ENCODE measurements at places on chromosomes 1 and 21.

GRCh38 chr1:233897325-233898162 lies 6.9 kb upstream of the SLC35F3 start:
- no peak for DNase-seq

DNA sequence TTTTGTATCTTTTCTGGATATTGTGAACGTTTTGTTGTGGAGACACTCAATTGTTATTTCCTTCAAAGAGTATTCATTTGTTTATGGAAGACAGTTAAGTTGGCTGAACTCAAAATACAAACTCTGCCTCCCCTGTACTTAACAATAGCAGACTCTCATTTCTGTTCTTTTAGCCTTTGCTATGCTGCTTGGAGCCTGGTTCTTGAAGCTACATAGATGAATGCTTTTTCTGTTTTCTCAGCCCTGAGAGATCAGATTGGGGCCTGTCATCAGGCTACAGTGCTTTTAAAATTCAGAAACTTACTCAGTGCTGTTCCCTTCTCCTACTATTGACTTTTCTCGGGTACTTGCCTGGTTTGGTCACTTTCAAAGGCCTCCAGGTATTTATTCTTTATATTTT lies 215.7 kb upstream of the LYPLAL1 start:
- DNase-seq = no peak

DNA sequence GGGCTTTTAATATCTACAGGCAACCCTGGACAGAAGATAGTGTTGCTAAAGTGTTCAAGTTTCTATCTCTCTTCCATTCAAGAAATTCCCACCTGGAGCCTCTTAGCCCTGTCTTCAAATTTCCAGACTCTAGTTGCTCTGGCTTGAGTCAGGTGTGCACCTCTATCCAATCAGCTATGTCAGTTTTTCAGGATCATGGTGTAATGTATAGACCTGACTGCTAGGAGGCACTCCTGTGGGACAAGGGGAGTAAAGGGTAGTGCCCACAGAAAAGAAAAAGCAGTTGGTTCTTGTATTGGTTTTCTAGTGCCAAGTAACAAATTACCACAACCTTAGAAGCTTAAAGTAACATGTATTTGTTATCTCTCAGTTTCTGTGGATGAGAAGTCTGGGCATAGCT lies 6.2 kb upstream of the ZRANB2 start:
- DNase-seq = no peak

- DNase-seq = no peak
Measured at GRCh38 chr1:41330588-41331545, 30.4 kb upstream of the FOXO6 start.

- no peak for DNase-seq
Measured at GRCh38 chr1:15031251-15031933, 122.2 kb upstream of the TMEM51 start.

DNA sequence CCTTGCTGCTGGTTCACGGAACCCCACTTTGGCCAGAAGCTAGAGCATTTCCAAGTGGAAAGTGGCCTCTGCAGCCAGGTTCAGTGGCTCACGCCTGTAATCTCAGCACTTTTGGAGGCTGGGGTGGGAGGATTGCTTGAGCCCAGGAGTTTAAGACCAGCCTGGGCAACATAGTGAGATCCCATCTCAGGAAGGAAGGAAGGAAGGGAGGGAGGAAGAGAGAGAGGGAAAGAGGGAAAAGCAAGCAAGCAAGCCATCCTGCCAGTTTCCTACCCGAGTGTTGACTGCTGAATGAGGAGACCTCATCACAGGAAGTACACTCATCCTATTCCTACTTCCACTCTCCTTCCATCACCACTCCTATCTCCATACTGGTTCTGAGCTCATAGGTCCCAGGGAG lies 12.8 kb upstream of the KLF17 start:
- no peak for DNase-seq

DNA sequence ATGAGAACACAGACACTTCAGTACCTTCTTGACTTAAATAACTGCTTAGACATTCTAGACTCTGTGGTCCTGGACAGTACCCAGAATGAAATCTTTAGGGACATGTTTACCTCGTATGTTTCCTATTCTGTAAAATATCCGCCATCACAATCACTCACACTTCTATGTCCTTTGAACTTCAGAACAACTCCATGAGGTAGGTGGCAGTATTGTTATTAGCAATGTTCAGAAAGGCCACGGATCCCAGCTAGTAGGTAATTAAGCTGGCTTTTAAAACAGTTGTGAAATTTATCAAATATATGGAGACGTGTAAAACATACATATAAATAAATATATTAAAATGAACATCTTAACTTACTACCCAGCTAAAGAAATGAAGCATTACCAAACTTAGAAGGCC lies 83.4 kb downstream of the CACHD1 start:
- no peak for DNase-seq

GRCh38 chr1:232084584-232085223 lies 458.1 kb downstream of the DISC1 start:
- no peak for DNase-seq

DNA sequence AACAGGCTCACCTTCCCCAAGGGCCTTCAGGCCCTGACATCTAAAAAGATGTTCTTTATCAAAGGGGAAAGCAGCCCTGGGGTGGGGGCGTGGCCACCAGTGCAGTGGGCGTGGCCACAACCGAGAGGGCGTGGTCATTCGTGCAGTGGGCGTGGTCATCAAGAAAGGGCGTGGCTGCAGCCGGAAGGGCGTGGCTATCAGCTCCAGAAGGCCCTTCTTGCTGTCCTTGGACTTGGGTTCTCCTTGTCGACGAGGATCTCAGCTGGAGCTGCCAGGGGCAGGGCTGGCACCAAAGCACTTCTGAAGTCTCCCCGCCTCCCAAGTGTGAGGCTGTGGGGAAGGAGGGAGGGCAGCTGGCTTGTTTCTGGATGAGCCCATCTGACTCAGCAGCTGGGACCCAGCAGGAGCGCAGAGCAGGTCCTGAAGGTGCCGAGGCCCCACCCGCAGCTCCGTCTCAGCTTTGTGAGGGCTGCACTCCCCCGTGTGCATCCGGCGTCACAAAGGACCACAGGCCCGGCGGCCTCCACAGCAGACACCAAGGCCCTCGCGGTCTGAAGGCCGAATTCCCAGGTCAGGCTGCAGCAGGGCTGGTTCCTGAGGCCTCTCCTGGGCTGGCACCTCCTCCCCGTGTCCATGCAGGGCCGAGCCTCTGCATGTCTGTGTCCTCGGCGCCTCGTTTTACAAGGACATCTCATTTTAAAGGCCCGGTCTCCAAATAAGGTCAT lies 12.8 kb downstream of the PDE9A start:
- no peak for DNase-seq

DNA sequence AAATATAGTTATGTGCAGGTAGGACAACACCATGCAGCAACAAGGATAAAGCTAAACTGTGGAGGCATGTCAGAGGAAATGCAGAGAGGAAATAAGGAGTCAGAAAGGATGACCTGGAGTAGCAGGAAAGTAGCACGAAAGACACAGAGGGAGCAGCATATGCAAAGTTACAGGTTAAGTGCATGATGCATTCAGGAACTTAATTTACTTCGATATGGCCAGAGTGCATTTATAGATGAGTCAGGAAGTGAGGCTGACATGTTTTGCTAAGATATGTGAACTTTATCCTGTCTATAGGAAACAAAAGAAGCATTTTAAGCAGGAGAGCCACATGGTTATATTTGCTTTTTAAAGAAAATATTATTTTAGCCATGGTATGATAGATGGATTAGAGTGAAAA lies 15.4 kb upstream of the MUTYH start:
- DNase-seq = no peak

GRCh38 chr1:227709451-227709850 lies 25.7 kb downstream of the JMJD4 start:
- DNase-seq = no peak

DNA sequence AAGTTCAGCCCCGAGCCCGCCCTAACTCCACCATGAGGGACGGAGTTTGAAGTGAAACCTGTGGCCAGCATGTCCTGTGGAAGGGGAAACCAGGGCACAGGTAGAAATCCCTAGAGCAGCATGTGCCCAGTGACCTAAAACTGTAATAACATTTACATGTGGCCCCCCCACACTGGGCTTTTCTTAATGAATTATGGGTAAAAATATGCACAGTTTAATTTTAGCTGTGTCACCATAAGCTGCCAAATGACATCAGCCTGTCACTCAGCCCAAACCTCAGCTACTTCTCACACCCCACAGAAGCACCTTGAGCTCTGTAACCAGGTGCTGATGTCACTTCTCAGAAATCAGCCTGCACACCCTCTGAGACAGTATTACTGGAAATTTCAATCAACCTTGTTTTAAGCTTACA lies 50.0 kb upstream of the SLC19A1 start:
- no peak for DNase-seq

GRCh38 chr1:23824711-23825075 lies 536 bp downstream of the HMGCL start:
- no peak for DNase-seq

GRCh38 chr1:85450832-85451231 lies 14.1 kb downstream of the DDAH1 start:
- DNase-seq = no peak

All from D721Med (cell line).